ENCODE measurements at places on chromosomes 6 and 20.
A peak's percentile ranks its signal among the peaks of the same experiment; 100 is the strongest.

GRCh38 chr20:22389836-22390542 is 194.4 kb downstream of the FOXA2 start:
- DNase-seq = peak; percentile 82

DNA sequence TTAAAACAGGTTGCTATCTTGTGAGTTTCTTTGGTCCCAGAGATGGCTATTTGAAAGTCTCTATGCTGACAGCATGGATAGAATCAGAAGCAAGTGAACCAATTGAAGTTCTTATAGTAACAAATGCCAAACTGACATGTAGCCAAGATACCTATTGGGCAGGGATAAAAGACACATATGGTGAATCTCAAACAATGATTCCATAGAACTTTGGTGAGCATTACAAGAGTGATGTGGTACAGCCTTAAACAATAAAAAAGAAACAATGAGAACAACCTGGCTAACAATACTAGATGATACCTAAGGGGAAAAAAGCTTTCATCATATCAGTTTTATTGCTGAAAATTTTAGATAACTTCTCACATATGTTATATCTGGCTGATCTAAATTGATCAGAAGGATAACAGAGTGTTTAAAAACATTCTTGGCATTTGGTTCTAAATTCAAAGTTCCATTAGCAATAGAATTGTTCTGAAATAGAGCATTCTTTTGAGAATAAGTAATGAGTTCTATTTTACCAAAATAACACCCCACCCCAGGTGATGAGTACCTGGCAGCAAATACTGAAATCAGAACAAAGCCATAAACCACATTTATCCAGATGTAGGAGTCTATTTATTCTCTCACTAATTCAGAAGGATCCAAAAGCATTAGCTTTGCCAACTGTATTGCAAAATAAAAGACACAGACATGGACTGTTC is 5.8 kb upstream of the HMGCLL1 start:
- DNase-seq = no peak

- no peak for DNase-seq
Observed at GRCh38 chr6:27829453-27830211, 82.6 kb downstream of the OR2B2 start.

DNA sequence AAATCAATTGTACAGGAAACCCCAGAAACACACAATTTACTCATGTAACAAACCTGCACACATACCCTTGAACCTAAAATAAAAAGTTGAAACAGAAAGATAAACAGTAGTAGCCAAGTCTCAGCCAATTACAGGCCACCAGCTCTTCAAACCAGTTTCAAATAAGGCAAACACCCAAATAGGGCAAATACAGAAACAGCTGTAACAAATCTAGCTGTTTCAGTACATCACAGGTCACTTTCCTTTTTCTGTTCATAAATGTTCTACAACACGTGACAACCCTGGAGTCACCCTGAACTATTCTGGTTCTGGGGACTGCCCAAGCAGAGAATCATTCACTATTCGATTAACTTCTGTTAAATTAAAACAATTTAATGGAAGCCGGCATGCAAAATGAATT is 329.0 kb downstream of the GJA1 start:
- no peak for DNase-seq

GRCh38 chr20:55530763-55531162 is 474.6 kb downstream of the CBLN4 start:
- DNase-seq = no peak

GRCh38 chr6:56657354-56657753 is 14.7 kb upstream of the DST start:
- DNase-seq = no peak
